Cardiac muscle cell (in vitro differentiated cells and primary cell): ENCODE measurements at places on chromosomes 6 and 20.

GRCh38 chr6:146968041-146968760 lies 236.0 kb upstream of the STXBP5 start:
- no peak for DNase-seq

DNA sequence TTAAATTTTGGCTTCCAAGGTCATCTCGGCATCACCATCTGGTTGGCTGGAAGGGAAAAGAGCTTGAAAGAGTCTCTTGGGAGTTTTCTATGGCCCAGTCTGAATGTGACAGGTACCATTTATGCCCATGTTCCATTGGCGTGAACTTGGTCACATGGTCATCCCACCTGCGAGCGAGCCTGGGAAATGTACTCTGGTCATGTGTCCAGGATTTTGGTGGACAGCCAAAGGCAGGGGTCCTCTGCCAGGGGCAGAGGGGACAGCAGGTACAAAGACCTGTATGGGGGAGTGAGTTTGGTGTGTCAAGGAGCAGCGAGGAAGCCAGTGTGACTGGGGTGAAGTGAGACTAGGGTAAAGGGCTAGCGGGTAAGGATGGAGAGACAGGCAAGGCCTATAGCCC lies 112.6 kb downstream of the CDC5L start:
- DNase-seq, result no peak

- DNase-seq, result no peak
Measured at GRCh38 chr6:100712997-100713396, 168.1 kb downstream of the ASCC3 start.

DNA sequence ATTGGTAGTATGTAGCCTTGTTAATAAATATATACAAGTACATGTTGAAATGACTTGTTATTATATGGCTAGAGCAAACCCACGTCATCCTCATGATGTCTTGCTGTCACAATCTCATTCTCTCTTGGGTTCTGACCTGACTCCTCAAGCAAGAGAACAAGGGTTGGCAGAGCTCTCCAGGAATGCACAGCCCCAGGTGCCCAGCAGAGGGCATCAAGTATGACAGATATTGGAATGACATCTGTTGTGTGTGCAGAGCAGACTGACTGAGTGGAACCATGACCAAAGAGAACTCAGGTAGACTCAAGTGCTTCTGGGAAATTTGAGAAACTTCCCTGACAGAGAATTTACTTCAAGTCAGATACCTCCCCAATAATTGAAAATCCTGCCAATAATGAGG lies 90.6 kb downstream of the PAX1 start:
- DNase-seq, result no peak

DNA sequence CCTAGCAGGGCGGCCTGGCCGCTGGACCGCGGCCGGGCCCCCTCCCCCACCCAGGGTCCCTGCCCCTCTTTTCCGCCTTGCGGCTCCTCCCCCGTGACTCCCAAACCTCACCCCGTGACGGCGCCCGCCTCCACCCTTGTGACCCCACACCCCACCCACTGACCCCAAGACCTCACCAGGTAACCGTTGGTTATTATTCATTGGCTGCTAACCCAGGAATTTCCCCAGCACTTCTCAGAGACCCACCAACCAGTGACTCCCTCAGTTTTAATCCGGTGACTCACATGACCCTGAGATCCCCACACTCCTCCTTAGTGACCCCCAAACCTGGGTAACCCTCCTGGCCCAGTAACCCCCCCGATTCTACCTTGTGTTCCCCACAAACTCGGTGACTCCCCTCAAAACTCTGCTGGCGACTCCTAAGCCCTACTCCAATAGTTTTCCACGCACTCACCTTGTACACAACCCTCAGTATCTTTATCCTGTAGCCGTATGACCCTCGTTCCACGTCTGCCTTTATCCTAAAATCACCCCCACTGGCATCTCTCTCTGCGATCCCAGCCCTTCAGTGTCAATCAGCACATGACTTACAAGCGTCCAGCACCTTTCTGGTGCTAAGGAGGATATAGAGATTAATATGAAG lies 534 bp downstream of the ZNF76 start:
- peak; percentile 78 for DNase-seq

DNA sequence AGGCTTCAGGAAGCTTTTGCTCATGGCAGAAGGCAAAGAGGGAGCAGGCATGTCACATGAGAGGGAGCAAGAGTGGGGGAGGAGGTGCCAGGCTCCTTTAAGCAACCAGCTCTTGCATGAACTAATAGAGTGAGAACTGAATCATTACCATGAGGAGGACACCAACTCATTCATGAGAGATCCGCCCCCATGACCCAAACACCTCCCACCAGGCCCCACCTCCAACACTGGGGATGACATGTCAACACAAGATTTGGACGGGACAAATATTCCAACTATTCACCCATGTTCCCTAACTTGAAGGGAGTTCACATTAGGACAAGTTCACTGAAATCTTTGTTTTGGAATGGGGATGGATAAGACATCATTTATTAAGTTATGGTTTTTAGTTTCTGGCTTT lies 155.2 kb upstream of the ESR1 start:
- no peak for DNase-seq

DNA sequence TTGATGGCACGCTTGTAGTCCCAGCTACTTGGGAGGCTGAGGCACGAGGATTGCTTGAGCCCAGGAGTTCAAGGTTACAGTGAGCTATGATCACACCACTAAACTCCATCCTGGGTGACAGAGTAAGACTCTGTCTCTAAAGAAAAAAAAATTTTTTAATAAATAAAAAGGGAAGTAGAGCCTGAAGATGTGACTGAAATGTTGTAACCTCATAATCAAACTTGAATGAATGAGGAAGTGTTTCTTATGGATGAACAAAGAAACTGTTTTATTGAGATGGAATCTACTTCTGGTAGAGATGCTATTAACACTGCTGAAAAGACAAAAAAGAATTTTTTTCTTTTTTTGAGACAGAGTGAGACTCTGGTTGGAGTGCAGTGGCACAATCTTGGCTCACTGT lies 6.7 kb downstream of the MAK start:
- no peak for DNase-seq

GRCh38 chr6:107843400-107843799 lies 19.3 kb upstream of the SCML4 start:
- DNase-seq, result no peak

GRCh38 chr20:1493536-1493935 lies 2.3 kb upstream of the SIRPB2 start:
- DNase-seq, result no peak

DNA sequence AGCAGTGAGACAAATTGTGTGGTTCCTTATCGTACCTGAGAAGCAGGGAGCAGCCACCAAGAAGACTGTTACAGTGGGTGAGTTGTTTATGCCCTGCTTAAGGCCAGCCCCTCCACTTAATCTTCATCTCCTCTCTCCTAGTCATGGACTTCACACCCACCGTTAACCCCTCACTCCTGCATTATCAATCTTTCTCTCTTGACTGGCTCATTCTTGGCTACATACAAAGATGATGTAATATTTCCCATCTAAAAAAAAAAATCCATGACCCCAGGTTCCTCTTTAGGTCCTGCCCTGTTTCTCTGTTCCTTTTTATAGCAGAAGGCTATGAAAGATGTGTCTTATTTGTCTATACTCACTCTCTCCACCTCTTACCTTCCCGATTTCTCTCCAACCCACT lies 72.4 kb downstream of the SHLD1 start:
- no peak for DNase-seq

DNA sequence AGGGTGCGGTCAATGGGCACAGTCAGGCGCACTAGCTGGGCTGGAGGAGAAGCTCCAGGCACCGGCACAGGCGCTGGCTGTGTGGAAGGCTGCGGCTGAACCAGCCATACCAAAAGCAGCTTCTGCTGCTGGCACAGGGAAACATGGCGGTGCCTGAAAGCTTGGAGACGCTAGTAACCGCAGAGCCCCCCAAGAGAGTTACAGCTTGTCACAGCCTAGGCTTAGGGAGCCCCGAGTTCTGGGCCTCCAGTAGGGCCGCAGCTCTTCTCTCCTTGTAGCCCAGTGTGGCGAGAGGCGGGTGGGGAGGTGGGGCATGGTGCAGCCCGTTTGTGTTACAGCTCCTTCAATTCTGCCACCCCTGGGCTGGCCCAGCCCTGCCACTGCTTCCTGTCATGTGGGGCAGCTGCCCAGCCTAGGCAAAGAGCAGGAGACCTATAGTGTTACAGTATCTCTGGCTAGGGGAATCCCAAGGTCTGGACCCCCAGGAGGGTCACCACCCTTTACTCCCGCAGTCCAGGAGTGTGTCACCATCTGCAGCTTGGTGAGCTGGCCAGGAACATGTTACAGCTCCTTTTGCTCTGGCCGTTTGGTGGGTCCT lies 58.6 kb upstream of the MANEA start:
- no peak for DNase-seq

- DNase-seq, result no peak
Measured at GRCh38 chr20:23125625-23126191, 39.6 kb upstream of the CD93 start.

DNA sequence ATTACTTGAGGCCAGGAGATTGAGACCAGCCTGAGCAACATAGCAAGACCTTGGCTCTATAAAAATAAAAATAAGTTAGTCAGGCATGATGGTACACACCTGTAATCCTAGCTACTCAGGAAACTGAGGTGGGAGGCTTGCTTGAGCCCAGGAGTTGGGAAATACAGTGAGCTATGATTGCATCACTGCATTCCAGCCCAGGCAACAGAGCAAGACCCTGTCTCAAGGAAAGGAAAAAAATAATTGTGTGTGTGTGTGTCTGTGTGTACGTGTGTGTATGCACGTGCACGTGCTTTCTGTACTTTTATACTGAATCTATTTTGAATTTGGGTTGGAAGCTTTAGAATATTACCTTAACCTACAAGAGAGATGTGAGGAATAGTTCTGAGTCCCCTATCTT lies 58.9 kb downstream of the KIZ start:
- DNase-seq, result no peak

DNA sequence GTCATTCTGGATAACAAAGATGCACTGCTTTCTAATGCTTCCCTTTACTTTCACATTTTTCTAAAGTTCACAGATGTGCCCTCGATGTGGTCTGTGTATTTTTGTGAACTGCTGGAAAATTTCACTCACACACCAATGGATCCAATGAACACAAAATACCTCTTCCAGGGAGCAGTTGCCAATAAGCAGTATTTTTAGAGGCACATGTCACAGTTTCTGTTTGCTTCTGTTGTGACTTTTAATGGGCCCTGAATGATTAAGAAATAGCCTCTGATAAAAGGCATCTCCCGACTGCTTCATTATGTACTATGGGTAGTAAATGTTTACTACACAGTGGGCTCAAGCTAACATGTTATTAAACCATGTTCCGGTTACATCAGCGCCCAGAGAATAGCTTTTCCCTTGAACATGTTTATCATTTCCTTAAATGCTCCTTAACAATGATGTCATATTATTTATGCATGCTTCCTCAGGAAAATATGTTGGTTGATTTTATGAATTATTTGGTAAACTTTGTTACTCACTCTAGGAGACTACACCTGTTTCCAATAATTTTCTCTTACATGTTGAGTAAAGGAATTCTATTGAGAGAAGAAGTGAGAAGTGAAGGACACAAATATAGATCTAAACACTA lies 188.0 kb downstream of the KCNQ5 start:
- DNase-seq, result no peak

DNA sequence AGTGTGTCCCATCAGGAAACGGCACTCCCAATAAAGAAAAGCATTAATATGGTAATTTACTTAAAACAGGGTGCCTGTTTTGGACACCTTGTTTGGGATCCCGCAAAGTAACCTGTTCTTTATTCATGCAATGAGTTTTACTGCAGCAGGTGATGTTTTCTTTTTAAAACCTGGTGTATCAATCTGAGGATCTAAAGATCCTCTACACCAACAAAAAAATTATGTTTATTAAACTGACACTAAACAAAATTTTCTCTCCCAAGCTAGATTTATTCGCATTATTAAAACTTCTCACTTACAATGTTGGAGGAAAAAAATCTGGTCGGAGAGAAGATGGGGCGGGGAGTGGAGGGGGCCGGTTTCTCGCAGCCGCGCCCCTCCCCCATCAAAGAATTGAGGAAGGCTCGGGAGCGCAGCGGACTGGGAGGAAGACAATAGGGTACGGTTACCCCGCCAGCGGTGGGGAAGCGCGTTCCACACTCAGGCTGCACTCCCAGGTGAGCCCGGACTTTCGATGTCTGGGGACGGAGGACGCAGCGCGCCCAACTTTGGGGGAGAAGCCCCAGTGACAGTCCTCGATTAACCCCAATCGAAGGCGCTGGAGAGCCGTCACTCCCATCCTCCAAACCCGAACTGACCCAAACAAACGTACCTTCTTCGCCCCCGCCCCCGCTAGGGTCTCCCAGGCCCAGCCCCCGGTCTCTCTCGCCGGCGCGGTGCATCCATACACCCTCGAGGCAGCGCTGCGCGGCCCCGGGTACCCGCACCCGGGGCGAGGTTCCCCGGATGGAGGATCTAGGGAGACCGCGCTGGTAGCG lies 1.3 kb downstream of the CD24 start:
- DNase-seq, result peak; percentile 51

DNA sequence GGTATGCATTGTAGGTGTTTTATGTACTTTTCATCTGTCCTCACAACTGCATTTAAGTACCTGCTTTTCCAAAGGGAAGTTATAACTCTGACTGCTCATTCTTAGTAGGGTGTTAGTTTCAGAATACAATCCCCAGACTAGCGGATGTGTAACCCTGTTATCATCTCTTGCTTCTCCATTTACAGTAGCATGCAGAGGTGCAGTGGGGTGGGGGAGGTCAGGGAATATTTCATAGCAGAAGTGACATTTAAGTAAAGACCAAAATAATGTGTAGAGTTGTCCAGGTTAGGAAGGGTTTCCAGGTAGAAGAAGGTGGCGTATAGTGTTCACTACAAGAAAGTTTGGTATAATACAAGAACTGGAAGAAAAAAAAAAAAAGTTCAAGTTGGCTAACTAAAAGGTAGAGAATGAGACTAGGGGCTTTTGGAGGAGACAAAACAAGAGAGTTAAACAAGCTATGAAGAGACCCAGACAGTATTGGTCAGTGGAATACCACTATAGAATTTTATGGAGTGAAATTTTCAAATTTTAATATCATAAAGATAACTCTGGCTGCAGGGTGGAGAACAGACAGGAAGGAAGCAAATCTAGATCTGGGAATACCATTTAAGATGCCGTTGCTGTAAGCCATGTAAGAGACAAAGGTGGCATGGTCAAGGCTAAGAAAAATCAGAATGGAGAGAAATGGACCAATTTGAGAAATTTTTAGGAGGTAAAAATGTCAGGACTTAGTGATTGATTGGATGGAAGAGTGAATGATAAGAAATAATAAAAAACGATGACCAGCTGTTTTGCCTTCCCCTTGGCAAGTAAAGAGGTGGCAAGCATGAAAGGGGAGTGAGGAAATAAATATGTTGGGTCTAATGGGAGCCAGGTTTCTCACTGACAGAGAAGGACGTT lies 2.2 kb upstream of the AHI1 start:
- DNase-seq, result no peak
